ENCODE measurements at places on chromosomes 2 and 18.

DNA sequence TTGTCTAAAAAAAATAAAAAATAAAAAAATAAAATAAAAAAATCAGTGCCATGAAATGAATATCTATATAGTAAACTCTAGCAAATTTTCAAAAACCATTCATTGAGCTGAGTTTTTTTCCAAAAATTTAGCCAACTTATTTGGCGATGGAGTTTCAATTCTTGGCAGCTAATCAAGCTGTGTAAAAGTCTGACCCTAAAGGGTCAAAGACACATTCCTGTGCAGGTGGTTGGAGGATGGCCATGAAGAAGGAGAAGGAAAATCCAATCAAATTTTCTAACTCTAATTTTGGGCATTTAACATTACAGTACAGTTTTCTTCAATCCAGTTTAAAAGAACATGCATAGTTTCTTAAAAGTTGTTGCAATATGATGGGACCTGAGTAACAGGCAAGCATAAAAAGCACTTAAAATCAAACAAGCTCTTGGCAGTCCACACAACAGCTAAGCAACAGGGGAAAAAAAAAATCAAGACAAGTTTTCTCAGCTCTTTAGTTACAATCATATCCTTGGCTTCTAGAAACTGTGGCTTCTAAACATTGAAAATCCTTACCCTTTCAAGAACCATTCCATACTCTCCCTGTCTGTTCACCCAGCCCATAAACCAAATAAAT, 54.5 kb downstream of the ACVR1 start:
- no peak for DNase-seq

GRCh38 chr18:49618742-49619681, 57.2 kb downstream of the LIPG start:
- no peak for DNase-seq

DNA sequence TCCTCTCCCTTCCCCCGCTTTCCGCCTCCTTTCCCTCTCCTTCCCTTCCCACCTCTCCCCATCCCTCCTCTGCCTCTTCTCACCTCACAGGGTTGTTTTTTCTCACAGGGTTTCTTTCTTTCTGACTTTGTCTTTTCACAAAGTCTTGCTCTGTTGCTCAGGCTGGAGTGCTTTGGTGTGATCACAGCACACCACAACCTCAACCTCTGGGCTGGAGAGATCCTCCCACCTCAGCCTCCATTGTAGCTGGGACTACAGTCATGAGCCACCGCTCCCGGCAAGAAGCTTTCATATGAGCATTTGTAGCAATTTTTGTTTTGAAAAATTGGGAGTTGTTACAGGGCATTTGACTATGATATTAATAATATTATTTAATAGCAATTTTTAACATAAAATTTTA, 32.9 kb downstream of the ACSL3 start:
- DNase-seq = no peak

GRCh38 chr2:237790353-237790752, 8.2 kb upstream of the RBM44 start:
- no peak for DNase-seq

DNA sequence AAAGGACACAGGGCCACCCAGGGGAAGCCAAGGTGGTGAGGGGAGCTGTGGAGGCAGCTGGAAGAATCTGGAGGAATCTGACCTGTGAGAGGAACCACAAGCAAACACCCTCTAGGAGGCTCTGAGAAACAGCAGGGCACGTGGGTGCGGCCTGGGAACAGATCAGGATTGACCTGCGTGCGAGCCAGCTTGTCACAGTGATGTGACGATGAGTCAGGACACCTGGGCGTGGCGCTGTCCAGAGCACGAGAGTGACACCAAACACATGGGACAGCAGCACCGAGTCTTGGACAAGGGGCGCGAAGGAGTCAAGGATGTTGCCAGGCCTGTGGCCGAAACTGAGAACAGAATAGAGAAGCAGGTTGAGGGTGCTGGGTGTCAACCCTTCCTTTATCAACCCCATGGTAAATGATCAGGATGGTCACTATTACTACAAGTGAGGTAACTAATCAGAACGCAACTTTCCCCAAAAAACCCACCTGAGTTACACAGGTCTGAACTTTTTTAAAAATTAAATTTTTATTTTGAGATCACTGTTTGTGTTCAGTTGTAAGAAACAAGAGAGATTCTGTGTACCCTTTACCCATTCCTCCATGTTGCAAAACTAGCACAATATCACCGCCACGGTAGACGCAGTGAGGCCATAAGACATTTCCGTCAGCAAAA, 637 bp upstream of the SFT2D3 start:
- no peak for DNase-seq

DNA sequence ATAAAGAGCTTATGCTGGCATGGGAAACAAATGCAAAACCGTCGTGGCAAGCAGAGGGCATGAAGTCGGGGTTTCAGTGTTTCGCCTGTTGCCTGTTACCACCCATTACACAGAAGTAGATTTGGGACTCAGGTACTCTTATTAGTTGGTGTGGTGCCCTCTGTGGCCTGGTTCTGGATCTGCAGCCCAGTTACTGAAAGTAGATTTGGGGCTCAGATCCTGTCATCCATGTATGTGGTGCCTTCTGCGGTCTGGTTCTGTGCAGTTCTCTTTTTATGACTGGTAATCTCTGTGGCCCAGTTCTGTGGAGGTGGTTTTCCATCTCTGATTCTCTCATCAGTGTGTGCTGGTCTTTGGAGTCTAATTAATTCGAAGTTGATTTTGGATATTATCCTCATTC, 45.2 kb downstream of the ADNP2 start:
- no peak for DNase-seq
